ENCODE measurements at places on chromosomes 5 and 9. TPM values are rescaled to one million over a fixed set of nuclear protein-coding genes. Genes with fewer than 3 reads are reported as not detected.

- no peak for DNase-seq
Measured at GRCh38 chr5:180235846-180236245, 26.8 kb upstream of the RASGEF1C start.

- DNase-seq, result no peak
Measured at GRCh38 chr9:76219560-76220151, 174.6 kb downstream of the RFK start.

- DNase-seq, result peak; percentile 77
Measured at GRCh38 chr5:111367115-111367514, 142.9 kb downstream of the CAMK4 start.

GRCh38 chr5:33843579-33843978, 48.2 kb downstream of the ADAMTS12 start:
- no peak for DNase-seq

GRCh38 chr9:81445331-81445921, 243.9 kb downstream of the TLE1 start:
- DNase-seq, result no peak

- no peak for DNase-seq
Measured at GRCh38 chr9:120505186-120505585, 74.8 kb downstream of the CDK5RAP2 start.

GRCh38 chr9:137191691-137192447, 3.4 kb downstream of the SSNA1 start:
- DNase-seq, result no peak

- no peak for DNase-seq
Measured at GRCh38 chr5:76456258-76456657, 53.2 kb downstream of the IQGAP2 start.

GRCh38 chr5:126016256-126016655, 407.0 kb upstream of the GRAMD2B start:
- no peak for DNase-seq

DNA sequence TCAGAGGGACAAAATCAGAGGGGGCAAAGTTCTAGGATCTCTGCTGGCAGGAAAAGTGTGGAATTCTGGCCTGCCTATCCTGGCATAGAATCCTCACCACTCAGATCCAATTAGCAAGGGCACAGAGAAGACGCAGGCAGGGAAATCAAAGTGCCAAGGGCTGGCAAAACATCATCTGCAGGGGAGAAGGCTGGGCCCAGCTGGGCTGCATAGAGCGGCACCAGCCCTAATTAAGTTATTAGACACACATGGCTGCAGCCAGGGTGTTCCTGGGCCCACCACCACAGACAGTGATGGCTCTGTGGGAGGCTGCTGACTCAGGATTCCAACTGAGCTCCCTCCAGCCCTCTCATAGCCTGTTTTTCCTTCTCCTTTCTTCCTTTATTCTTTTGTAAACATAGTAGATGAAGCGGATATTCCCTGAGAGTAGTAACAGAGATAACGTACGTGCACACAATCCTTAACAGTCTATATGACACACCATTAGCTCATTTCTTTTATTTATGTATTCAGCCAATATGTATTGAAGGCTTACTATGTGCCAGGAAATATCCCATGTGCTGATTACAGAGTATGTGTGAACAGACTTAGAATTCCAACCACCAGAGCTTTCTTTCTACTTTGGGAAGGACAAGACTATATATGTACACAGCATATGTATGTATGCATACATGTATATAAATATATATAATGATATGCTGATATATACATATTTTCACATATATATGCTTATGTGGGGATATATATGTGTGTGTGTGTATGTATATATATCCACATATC, 236.1 kb downstream of the ASTN2 start:
- no peak for DNase-seq

GRCh38 chr9:131382850-131383729, 10.8 kb upstream of the PRRC2B start:
- peak; percentile 56 for DNase-seq

DNA sequence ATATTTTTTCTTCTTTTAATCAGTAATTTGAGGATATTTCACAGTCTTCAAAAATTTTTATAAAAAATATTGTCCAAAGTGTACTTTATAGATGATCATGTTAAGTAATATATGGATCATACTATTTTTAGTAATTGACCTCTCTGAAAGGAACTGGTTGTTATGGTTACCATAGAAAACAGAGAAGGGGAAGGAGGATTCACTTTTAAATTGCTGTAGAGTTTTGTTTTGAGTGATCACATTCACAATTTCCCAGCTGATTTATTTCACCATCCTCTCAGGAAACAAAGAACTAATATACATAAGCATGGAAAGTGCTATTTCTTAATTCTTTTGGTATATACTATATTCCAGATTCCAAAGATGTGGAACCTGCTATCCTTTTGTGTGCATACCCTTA, 56.5 kb upstream of the NREP start:
- no peak for DNase-seq

- DNase-seq, result no peak
Measured at GRCh38 chr5:73615947-73616346, 10.0 kb upstream of the ARHGEF28 start.

DNA sequence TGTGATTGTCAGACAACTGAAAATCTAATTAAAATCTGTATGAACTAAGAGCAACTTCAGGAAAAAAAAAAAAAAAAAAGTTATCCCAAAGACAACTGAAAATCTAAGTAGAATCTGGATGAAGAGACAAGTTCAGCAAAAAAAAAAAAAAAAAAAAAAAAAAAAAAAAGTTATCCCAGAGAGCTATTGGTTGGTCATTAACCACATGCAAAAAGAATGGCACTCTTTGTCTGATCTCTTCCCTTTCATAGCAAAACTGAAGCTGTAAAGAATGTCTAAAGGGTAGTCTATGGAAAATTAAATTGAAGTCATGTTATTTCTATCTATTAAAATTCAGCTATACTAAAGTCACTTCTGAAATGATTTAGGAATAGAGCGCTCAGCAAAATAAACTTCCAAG, 32.9 kb downstream of the STRBP start:
- DNase-seq, result no peak

- DNase-seq, result peak; percentile 34
Measured at GRCh38 chr5:67246108-67246507, 49.5 kb upstream of the CD180 start.

DNA sequence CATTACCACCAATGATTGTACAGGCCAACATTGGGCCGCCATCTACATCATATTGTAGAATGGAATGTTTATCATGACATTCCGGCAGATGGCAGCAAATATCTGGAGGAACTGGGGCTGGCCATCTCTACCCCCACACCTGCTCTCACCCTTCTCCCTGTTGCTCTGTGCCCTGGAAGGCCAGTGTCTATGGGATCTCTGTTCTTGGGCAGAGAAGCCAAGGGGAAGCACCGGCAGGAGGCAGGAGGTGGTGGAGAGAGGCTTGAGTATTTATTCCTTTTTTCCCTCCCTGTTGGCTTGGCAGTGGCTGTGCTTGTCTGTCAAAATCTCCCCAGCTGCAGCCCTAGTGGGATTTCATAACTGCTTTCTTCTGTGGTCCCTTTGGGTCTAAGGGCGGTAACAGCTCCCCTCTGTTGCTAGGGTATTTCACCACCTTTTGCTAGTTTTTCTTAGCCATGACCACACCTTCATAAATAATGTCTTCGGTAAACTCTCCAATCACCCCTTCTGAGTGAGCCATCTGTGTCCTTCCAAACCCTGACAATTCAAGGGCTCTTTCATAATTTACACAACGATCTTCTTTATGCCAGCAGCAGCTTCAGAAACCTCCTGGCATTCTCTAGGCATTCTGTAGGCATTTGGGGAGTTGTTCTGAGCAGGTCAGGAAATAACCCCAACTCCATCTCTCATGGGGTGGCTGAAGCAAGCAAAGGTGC, 225.8 kb downstream of the MELK start:
- no peak for DNase-seq

DNA sequence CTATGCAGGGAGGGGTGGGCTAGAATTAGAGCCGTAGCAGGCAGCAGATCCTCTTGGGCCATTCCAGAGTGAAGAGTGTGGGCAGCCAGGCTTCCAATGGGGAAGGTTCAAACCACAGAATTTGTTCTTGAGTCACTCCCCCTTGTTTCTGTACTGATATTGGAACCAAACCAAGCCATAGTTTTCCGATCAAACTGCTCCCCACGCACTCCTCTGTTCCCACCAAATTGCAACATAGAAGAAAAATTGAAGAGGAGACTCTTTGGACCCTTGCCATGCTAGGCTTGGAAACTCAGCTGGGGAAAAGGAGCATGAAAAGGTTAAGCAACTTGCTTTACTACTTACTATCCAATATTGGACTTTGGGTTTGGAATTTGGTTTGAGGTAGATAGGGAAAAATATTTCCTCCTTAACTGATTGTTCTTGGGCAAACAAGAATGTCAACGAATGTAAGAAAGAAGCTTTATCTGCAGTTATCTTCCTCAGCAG, 165.8 kb upstream of the NR3C1 start:
- no peak for DNase-seq

DNA sequence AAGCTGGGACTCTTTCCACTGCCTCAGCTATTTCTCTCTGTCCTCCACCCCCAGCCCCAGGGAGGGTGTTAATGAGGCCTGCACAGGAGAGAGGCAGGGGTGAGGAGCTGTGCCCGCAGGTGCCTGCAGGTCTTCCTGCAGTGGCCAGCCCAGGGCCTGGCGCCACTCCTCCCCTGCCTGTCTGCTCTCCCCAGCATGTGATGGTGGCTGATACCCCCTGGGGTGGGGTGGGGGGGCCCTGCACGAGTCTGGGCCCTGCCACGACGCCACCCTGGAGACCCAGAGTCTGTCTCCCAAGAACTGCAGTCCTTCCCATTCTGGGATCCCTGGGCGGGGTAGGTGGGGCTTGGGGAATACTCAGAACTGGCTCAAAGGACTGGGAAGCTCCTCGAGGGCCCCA, 166.4 kb upstream of the SMIM23 start:
- no peak for DNase-seq

SPARC gene
- total RNA-seq, result 136 TPM

MSH3 gene
- 3.6 TPM for total RNA-seq

LRRC70 gene
- not detected for total RNA-seq

NCS1 gene
- 69.6 TPM for total RNA-seq

SPATA31D4 gene
- not detected for total RNA-seq

MYOT gene
- not detected for total RNA-seq
